ENCODE measurements at places on chromosomes 13 and 19. TPM values are rescaled to one million over a fixed set of nuclear protein-coding genes. Genes with fewer than 3 reads are reported as not detected.

DNA sequence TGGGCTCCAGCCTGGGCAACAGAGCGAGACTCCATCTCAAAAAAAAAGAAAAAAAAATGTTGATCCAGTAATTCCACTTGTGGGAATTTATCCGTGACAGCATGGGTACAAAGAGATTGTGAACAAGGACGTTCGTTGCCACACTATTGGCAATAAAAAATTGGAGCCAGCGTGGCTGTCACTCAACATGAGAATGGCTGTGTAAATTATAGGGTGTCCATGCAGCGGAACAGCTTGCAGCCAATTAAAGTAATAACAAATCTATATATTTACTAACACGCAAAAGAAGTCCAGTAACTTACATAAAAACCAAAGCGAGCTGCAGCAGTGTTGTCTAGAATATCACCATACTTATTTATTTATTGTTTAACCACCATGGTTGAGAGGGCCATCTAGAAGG is 19.3 kb downstream of the DPF1 start:
- no peak overlapping the region for H3K4me3 ChIP-seq
- H3K27ac ChIP-seq: no peak overlapping the region

- peaks cover 12% of the 10 kb centered on the region for H3K36me3 ChIP-seq
- H3K4me3 ChIP-seq: no peak overlapping the region
- H3K27me3 ChIP-seq: no peaks in the 10 kb centered on the region
- peaks cover 16% of the 10 kb centered on the region for H3K4me1 ChIP-seq
- DNase-seq: no peak
- H3K27ac ChIP-seq: peak overlapping the region; percentile 62
Observed at GRCh38 chr19:1076951-1077350, 10.0 kb downstream of the ARHGAP45 start.

DNA sequence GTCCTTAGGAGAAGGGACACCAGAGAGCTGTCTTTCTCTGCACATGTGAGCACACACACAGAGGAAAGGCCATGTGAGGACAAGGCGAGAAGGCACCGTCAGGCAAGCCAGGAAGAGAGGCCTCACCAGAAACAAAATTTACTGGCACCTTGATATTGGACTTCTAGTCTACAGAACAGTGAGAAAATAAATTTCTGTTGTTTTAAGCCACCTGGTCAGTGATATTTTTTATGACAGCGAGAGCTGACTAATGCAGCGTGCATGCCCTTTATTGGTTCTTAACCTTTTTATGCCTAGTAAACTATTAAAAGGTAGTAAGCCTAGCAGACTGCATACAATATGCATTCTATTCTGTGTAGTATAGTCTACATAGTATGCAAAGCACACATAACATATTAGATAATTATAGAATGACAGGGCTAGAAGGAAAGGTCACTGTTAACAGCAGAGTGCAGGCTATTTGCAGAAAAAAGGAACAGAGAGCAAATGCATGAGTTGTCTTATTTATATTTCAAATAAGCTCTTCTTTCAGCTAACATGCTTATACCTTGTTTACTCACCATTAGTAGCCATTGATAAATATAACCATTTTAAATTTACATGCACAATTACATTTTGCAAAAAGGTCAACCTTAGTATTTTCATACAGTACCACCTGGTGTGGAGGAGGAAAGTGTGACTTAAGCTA is 25.2 kb upstream of the KATNAL1 start:
- no peaks in the 10 kb centered on the region for H3K36me3 ChIP-seq
- H3K27ac ChIP-seq: no peak overlapping the region
- no peaks in the 10 kb centered on the region for H3K4me1 ChIP-seq
- no peaks in the 10 kb centered on the region for H3K27me3 ChIP-seq
- no peak overlapping the region for H3K4me3 ChIP-seq

DNA sequence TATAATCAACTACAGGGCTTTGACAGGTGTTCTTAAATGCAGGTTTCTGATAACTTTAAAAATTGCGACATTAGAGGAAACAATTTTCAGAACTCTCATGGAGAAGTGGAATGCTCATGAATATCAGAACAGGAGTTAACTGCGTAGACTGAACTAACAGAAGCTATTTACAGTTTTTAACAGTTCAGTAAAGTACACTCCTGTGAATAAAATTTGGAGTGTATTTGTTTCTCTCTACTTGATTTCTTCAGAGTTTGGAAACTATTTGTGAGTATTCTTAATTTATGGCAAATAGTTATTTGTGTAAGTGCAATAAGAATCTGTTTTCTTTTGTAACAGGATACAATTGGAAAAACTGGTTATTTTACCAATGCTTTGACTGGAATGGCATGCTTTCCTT is 114.4 kb downstream of the TNFRSF19 start:
- no peaks in the 10 kb centered on the region for H3K4me1 ChIP-seq
- no peaks in the 10 kb centered on the region for H3K36me3 ChIP-seq
- no peak overlapping the region for H3K27ac ChIP-seq
- DNase-seq: no peak

DNA sequence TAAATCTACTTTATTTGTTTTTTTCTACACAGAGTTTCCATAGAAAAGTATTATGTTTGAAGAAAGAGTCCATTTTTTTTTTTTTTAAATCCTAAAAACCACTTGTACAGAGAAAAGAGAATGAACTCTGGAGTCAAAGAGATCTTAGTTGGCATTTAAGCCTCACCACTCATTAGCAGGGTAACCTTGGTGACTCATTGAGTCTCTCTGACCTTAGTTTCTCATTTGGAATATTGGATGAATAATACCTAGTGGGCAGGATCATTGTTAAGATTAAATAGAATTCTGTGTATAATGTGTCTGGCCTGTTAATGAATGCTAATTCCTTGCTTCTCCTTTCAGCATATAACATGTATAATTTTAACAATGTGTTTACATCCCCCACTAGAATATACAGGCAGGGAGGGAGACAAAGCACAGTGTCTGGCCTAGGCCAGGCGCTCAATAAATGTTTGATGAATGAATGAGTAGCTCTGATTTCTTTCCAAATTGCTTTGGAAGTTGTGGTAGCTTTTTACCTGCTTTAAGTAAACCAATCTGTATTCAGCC is 48.7 kb upstream of the MYCBP2 start:
- H3K27ac ChIP-seq: no peak overlapping the region
- no peak overlapping the region for H3K4me3 ChIP-seq
- no peaks in the 10 kb centered on the region for H3K27me3 ChIP-seq
- DNase-seq: no peak

DNA sequence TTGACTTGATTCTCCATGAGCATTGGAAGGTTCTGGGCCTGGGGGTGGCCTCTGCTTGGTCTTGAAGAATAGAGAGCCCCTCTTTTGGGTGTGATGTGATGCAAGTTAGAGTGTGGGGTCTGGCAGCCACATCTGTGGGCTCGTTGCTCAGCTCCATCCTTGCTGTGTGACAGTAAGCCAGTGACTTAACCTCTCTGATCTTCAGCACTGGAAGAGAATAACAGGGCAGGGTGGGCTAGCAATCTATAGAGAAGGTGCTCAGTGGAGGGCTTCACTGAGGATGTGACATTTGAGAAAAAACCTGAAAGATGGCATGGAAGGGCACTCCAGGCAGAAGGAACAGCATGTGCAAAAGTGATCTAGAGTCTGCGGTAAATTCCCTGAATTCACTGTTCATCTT is 28.2 kb downstream of the CELF5 start:
- no peaks in the 10 kb centered on the region for H3K36me3 ChIP-seq
- H3K27ac ChIP-seq: no peak overlapping the region
- DNase-seq: no peak
- no peak overlapping the region for H3K4me3 ChIP-seq
- peaks cover 15% of the 10 kb centered on the region for H3K27me3 ChIP-seq

DNA sequence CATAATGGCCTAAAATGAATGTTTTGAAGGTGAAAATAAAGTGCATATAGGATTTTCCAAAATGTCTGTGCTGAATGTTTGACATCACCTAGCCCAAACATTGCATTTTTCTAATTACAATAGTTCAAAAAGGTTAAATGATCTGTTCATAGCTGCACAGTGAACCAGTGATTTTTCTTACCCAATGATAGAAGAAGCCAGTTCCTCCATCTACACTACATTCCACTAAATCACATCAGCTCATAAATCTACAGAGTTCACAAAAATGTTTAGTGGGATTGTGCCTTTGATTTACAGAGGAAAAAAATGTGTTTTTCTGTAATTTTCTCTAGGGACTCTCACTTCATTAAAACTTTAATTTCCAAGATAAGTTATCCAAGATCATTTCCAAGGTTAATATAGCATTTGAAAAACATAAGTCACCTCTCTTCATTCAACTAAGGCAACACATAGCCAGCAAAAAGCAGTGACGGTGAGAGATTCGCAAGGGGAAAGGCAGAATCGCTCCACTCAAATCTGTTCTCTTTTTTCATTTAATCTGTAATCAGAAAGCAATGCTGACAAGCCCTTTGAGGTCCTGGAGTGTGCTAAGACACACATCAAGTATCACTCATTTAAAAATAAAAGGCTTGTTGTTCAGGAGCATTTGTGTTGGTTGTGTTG is 194.0 kb downstream of the FGF14 start:
- no peak for DNase-seq
- H3K27ac ChIP-seq: no peak overlapping the region
- no peaks in the 10 kb centered on the region for H3K27me3 ChIP-seq
- H3K36me3 ChIP-seq: no peaks in the 10 kb centered on the region
- H3K4me3 ChIP-seq: no peak overlapping the region

DNA sequence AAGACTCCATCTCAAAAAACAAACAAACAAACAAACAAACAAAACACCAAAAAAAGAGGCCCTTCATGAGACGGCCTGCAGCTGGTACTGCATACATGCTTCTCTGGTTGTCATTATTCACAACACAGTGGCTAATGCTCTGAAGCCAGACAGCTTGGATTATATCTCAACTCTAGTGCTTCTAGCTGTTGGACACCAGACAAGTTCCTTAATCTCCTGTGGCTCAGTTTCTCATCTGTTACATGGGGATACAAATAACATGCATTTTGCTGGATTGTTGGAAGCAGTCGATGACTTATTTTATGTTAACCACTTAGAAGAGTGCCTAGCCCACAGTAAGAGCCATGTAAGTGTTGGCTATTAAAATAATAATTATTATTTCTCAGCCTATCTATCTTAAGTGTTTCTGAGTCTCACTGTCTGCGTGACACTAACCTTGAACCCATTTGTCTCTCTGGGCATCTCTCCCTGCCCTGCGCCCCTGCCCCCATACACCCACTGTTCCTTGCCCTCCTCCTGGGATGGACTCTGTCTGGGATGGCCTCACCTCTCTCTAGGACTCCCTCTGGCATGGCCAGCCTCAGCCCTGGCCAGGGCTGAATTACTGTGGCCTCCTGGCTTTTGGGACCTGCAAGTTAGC is 3.1 kb upstream of the JUNB start:
- H3K36me3 ChIP-seq: no peaks in the 10 kb centered on the region
- DNase-seq: no peak
- H3K4me3 ChIP-seq: peak overlapping the region; percentile 81
- H3K27ac ChIP-seq: peak overlapping the region; percentile 99

- no peak for DNase-seq
- H3K4me1 ChIP-seq: no peaks in the 10 kb centered on the region
- H3K4me3 ChIP-seq: no peak overlapping the region
- H3K36me3 ChIP-seq: peaks cover 100% of the 10 kb centered on the region
- H3K27me3 ChIP-seq: no peaks in the 10 kb centered on the region
- no peak overlapping the region for H3K27ac ChIP-seq
Observed at GRCh38 chr19:5147074-5147977, 178.4 kb downstream of the KDM4B start.

DNA sequence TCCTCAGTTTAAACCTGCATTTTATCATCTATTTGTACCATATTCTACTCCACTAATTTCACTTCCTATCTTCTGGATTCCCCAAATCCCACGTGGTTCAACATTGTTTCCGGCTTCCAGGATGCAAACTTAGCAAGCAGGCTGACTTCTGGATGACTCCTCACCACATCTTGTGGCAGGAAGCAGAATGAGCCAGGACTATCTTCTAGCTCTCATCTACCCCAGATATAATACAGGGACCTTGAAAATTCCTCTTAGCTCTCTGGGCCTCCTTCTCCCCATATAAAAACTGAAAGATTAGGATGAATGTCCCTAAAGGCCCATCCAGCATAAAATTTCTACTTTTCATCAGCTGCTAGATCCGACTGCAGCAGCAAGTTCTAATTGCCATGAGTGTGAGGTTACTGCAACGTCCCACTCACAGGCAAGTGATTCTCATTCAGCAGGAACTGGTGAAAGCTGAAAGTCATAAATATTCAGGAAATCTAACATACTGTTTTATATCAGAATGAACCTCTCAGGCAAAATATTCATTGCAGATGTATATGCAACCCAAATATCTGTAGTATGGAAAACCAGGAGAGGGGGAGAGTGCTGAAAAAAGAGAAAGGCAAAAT is 93.4 kb downstream of the KCTD12 start:
- no peak overlapping the region for H3K27ac ChIP-seq
- no peak overlapping the region for H3K4me3 ChIP-seq
- no peaks in the 10 kb centered on the region for H3K27me3 ChIP-seq

DNA sequence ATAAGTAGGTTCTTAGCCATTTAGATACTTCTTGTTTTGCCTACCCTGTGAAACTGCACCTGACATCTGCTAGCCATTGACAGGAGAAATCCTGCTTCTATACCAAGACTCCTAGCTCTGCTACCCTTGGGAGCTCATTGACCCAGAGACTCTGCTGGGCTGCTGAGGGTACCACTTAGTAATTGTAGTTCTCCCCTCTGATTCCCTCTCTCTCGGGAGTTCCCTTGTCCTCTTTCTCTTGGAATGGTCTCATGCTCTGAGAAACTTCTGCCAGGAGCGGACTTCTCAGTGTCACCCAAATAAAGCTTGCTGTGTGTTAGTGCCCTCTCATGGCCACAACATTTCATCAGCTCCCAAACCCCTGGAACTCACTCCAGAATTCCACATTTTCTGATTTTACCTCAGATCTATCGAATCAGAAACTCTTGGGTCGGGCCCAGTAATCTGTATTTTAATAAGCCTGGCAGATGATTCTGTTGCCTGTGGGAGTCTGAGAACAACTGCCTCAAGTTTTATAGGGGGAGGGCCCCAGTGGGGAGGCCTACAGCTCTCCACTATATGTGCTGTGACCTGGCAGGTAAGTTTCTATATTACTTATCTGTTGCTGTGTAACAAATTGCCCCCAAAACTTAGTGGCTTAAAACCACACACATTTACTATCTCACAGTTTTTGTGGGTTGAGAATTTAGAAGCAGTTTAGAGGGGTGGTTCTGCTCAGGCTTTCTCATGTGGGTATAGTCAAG is 221.1 kb downstream of the TDRD3 start:
- no peak for DNase-seq
- H3K4me1 ChIP-seq: no peaks in the 10 kb centered on the region
- H3K36me3 ChIP-seq: no peaks in the 10 kb centered on the region
- H3K27me3 ChIP-seq: no peaks in the 10 kb centered on the region
- H3K27ac ChIP-seq: no peak overlapping the region
- no peak overlapping the region for H3K4me3 ChIP-seq

DNA sequence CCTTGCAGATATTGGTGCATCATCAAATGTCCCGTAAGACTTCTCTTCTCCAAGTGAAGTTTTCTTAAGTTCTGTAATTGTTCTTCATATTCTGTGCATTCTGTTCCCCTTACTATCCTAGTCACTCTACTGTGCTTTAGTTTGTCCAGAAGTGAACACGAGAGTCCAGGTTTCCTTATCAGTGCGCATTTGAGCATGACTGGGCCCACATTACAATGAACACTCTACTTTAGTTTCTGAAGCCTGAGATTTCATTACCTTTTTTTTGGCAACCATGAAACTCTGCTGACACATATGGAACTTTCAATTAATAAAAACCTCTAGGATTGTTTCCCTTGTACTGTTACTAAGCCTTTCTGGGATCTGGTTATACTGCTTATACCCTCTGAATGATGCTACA is 270.0 kb downstream of the KCNRG start:
- no peak overlapping the region for H3K4me3 ChIP-seq
- no peaks in the 10 kb centered on the region for H3K36me3 ChIP-seq
- H3K27me3 ChIP-seq: no peaks in the 10 kb centered on the region
- H3K27ac ChIP-seq: no peak overlapping the region
- H3K4me1 ChIP-seq: no peaks in the 10 kb centered on the region

CLDN10 gene
- total RNA-seq: not detected

RNF113B gene
- total RNA-seq: not detected

CEACAM19 gene
- total RNA-seq: 10.9 TPM

PSG2 gene
- total RNA-seq: not detected

ZNF222 gene
- 2.1 TPM for total RNA-seq

RPL28 gene
- 574 TPM for total RNA-seq
